Caco-2 (cell line): ENCODE measurements at places on chromosomes 5 and 9.

DNA sequence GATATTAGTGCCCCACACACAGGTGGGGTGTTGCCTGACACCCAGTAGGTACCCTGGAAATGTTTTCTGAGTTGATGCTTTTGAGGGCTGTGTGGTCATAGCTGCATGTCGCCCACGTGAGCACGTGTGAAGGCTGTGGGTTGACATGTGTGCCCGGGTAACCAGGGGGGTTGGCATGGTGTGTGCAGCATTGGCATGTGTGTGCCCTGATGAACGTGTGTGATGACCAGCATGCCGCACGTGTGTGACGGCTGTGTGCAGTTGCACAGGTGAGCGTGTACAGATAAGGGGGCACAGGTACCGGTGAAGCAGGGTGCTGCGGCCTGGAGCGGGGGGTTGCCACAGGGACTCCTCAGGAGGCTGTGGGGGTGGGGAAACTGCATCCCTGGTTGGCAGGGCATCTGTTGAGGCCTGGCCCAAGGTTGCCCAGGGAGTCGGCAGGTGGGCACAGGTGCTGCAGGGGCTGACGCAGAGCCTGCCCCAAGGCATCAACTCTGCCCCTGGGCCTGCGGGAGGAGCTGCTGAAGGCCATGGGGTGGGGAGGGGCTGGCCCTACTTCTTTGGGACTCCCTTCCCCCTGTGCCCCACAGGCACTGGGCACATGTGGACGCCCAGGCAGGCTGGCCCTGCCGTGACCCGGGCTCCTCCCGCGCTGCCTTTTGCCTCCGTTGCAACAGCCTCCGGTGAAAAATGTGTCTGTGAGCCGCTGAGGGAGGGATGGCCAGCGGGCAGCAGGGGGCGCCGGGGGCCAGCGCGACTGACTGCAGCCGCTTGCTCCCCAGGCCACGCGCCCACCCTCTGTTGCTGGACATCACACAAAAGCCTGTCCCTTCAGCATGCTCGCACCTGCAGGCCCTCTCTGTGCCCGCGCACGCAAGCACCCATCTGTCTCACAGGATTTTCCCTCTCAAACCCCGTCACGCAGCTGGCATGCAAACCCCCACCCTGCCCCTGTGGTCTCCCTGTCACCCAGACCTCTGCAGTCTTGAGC, 2.2 kb downstream of the UNC5A start:
- DNase-seq: peak; percentile 79

DNA sequence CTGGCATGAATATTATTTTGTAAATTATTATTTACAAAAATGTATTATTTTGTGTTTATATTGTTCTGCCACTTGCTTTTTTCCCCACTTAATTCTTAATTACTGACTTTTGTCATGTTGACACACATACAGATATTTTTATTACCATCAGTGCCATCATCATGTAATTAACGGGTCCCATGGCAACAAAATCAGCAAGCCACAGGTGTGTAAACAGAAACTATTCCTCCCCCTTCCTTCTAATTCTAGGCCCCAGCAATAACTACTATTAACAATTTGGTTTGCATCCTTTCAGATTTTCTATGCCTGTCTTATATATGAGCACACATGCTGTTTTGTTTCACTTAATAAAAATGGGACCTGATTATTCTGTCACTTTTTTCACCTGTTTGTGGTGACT, 29.3 kb downstream of the CYFIP2 start:
- DNase-seq: no peak

DNA sequence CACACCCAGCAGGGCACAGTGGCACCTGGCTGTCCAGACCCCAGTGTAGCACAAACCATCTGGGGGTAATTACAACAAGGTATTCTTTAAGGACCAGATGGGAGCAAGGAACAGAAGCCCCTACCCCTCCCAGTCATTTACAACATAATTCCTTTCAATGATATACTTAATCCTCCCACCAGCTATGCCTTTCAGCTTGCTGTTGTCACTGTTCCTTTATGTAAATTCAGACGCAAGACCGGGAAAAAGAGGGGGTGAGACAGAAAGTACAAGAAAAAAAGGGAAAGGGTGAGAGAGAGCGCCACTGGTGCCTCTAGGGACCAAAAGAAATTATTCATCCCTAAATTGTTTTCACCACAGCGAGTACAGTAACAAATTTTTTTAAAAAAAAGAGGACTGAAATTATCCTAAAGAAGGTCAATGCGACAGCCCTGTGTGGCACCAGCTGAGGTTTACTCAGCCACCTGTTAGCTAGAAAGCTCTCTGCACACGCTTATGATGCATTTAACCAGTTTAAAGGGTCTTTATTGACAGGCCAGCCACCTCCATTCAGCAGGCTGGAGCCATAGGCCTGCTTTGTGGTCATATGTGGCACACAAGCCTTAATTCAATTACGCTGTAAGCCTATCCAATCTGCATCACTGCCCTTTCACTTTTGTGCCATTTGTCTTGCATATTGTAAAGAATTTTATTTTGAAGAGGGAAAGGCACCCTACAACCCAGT, 210.2 kb upstream of the ISL1 start:
- no peak for DNase-seq

- DNase-seq: no peak
Observed at GRCh38 chr5:145157841-145158240, 677.3 kb downstream of the PRELID2 start.

GRCh38 chr5:105872569-105873270, 1798.0 kb downstream of the EFNA5 start:
- DNase-seq: peak; percentile 29

- DNase-seq: no peak
Observed at GRCh38 chr9:105535920-105536668, 21.8 kb upstream of the FKTN start.

DNA sequence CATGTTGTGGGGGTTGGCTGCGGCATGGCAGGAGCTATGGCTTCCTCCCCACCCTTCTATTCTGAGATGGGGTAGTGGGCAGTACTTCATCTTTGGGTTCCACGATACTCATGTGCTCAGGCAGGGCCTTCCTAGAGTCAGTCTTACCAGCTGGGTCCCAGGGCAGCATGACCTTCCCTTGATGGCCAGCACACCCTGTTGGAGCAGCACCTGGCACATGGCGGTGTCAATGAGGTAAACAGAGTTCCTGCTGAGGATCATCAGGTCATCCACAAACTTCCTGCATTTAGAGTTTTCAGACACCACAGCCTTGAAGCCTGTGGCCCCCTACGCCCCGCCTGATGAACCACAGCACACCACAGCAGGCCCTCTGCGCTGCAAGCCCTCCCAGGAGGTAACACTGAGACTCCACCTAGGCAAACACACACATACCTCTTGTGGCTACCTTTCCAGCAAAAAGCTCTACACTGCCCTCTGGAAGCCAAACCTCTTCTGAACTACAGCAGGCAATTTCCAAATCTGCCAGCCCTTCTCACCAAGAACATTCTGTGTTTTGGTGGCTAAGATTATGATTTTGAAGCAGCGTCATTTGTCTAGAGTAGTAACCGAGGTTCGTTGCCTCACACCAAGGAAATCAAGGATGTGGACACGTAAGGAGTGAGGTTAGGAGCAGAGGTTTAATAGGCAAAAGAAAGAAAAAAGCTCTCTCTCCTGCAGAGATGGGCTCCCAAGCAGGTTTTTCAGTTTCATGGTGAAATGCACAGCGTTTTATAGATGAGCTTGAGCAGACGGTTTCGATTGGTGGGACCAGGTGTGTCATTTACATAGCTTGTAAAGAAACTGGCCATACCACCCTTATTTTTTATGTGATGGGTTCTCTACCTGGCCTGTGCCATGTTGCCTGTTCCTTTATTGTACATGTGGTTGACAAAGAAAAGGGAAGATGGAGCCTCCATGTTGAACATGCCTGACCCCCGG, 20.3 kb upstream of the TMEM174 start:
- DNase-seq: no peak

DNA sequence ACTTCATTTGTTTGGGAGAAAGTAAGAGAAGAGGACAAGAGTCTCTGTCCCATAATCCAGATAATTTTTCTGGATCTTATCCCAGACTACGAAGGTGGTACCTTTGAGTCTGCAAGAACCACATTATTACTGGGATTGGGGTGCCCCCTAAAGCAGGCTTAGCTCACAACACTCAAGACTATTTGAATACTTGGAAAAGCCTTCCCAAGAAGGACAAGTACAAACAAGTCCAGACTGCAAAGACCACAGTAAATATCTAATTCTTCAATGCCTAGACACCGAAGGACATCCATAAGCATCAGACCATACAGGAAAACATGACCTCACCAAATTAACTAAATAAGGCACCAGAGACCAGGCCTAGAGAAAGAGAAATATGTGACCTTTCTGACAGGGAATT, 40.2 kb upstream of the TMED7 start:
- DNase-seq: no peak
